ENCODE measurements at places on chromosomes 6 and 20.

DNA sequence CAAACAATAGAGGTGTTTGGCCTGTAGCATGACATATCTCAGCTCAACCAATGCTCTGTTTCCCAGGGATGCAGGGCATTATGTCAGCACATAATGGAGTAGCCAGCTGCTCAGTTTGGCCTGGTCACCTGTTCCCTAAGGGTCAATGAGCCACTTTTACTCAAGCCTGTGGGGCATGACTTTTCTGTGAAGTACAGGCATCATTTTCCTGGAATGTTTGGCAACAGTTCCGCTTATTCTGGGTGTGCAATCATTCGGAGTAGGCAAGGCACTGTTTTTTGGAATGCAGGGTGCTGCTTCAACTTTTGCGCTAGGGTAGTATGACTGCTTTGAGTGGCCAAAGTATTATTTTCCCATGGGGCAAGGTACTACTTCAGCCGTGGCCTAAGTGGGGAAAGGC is 665.4 kb downstream of the EPHA7 start:
- DNase-seq = no peak

GRCh38 chr6:44059359-44060346 is 67.6 kb downstream of the MRPL14 start:
- peak; percentile 63 for DNase-seq

- no peak for DNase-seq
Observed at GRCh38 chr6:7784706-7785105, 58.8 kb downstream of the BMP6 start.

GRCh38 chr6:13794184-13794583 is 20.2 kb downstream of the MCUR1 start:
- no peak for DNase-seq

- DNase-seq = no peak
Observed at GRCh38 chr6:117381749-117382148, 44.0 kb downstream of the ROS1 start.

- peak; percentile 40 for DNase-seq
Observed at GRCh38 chr6:25921525-25922203, 8.8 kb downstream of the SLC17A2 start.

- DNase-seq = peak; percentile 33
Observed at GRCh38 chr20:20549704-20550103, 162.7 kb downstream of the RALGAPA2 start.

DNA sequence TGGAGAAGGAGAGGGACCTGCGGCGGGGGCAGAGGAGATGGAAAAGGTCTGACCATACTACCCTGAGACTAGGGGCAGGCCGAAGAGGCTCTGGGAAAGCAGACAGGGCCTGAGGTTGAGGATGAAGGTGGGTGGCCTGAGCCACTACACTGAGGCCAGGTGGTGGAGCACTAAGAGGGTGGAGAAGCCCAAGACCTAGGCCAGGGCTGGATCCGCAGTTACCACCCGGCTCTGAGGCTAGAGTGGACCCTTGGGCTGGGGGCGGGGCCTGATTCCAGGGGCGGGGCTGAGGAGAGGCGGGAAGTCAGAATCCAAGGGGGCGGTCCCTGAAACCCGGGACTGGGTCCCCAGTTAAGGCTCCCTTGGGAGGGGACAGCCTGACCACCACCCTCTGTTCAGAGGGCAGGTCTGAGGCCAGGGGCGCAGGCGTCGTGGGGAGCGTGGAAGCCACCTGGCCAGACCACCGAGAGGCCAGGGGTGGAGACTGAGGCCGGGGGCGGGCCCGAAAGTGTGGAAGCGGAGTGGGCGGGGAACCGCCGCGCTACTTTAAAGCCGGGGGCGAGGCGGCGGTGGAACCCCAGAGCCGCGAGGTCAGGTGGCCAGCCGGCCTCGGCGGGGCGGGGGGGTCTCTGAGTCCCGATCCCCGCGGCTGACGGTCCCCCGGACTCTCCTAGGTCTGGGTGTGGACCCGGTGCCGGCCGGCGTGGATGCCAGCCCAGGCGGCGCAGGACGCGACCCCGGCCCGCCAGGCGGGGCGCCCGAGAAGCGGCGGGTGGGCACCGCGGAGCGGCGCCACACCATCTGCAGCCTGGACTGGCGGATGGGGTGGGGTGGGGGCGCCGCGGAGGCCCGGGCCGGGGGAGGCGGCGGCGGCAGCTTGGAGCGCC is 8.3 kb downstream of the CCM2L start:
- peak; percentile 34 for DNase-seq

GRCh38 chr6:43095939-43096338 is 19.8 kb downstream of the PTK7 start:
- no peak for DNase-seq

- no peak for DNase-seq
Observed at GRCh38 chr20:22489626-22490286, 94.6 kb downstream of the FOXA2 start.

DNA sequence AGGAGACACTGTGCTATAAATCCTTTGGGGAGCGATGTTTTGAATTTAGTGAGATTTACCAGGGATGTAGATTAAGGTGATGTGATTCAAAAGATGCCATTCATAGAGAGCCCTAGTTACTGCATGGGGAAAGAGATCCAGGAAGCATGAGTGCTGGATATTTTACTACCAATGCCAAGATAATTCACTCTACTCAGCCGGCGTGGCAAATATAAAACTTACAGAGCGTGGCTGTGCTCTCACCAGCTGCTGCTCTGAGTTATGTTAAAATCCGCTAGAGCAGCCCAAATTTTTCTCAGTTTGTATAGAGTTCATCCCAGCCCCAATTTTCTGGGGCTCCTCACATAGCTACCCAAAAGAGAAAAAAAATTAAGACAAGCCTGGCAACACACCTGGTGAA is 48.6 kb downstream of the BFSP1 start:
- no peak for DNase-seq

DNA sequence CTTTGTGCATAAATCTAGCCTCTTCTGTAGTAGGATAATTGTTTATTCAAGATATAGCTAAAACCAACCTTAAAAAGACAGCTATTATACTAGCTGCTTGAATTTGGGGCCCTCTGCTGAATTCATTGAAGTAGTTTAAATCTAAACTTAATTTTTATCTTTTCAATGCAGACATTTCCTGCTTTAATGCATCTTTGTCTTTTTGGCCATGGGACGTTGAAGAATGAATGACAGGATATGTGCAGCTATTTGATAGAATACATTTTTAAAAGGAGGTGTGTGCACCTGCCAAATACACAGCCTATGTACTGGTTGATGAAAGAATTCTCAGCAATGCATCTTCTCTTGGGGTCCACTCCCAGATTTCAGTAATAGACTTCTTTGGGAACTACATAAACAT is 524.9 kb downstream of the PHF3 start:
- no peak for DNase-seq

- DNase-seq = no peak
Observed at GRCh38 chr20:33789109-33789857, 21.9 kb upstream of the CHMP4B start.

DNA sequence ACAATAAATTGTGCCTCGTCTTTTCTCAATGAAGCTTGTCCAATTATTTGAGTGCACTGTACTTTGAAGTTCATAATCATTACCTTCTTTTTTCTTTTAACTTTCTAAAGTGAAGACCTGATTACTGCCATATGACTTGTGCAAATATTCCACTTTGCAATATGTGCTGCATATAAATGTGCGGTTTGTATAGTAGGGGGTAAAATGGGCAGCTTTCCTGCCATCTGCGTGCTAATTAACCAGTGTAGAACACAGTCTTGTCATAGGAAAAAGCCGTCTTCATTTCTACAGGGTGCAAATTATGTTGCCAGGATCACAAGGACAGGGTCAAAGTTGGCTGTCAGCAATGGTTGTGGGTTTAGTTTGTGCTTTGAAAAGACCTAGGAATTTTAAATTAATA is 397.0 kb downstream of the NKAIN2 start:
- DNase-seq = no peak

DNA sequence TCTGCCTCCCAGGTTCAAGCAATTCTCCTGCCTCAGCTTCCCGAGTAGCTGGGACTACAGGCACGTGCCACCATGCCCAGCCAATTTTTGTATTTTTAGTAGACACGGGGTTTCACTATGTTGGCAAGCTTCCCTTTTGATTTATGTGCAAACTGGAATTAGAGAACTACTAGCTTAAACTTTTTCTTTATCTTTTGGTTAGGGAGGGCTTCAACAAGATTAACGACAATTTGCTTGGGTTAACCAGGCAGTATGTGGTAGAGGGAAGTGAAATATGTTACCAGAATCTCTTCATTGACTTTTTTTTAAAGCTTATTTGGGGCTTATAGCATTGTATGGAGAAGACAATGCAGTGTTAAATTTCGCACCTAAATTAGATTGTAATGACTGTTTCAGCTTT is 9.0 kb downstream of the MYO6 start:
- no peak for DNase-seq

DNA sequence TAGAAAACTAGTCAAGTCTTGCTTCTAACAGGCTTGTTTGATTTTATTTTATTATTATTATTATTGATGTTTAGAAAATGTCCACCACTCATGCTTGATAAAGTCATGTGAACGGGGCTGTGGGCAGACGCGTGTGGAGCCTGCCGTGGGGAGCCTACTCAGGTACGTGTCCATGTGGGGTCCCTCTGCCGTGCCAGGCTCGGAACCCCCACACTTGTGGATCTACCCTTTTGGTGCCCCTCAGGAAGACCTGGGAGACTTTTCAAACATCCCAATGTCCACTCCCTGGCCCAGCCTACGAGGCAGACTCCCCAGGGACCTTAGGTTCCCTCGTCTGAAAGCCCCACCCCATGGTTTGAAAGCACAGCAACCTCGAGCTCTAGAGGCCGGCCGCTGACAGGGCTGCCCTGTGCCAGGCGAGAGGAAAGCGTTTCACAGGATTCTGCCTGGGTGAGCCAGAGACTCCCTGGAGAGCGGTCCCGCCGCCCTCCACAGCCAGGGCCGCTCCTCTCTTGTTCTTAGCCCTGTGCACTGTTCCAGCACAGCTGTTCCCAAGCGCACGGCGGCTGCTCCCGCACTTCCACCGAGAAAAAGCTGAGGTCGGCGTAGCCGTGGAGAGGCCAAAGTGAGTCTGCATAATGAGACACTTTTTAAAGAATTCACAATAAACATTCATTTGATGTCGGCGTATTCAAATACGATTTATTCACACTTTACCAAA is 249.7 kb downstream of the TTLL2 start:
- no peak for DNase-seq

DNA sequence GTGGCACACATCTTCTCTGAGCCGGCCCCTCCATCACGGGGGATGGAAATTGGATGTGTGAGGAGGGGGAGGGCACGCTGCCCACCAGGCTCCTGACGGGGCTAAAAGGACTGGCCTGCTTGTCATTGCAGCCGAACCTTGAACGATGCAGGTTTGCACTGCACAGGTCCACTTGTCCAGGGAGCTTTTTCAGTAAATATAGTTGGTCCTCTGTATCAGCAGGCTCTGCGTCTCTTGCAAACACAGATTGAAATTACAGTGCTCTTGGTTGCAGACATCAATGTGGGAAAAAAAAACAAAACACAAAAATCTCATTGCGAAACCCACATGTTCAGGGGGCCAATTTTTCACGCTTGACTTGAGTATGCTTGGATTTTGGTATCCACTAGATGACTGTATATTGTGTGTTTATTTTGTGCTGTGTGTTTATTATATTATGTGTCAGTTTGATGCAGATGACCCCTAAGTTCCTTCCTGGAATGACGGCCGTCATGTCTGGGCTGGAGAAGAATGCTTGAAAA is 29.2 kb downstream of the ERMARD start:
- DNase-seq = no peak

GRCh38 chr6:27669624-27670301 is 196.9 kb upstream of the ZNF184 start:
- no peak for DNase-seq

GRCh38 chr20:20772497-20773085 is 60.1 kb upstream of the RALGAPA2 start:
- DNase-seq = no peak

- no peak for DNase-seq
Observed at GRCh38 chr6:134147034-134147533, 94.7 kb upstream of the SLC2A12 start.

DNA sequence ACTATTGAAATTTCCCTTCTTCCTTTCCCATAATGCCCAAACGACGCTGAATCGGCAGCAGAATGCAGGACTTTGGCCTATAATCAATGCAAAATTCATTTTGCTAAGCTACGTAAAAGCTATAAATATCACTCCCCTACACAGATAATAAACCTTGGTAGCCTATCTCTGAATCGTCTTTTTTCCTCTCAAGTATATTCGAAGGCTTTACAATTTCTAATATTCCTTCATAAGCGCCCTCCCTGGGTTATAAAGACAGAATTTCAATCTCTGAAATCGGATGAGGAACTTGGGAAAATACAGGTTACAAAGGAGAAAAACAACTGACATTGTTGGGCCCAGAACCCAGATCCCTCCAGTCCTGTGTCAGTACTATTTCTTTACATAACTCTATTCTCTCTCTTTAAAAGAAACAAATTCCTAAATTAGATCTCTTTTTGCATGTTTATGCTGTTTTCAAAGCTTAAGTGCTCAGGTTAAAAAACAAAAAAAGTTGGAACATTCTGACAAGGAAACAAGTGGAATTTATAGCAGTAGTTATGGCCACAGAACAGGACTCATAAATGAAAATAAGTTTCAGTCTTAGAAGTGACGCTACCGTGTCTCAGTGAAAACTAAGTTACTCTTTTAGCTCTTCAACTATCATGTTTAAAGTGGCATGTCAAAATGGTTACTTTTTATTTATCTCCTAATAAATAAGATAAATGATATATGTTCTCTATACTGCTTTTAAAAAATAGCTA is 84.5 kb downstream of the SESN1 start:
- no peak for DNase-seq

- no peak for DNase-seq
Observed at GRCh38 chr6:160315310-160315709, 32.9 kb upstream of the SLC22A3 start.

DNA sequence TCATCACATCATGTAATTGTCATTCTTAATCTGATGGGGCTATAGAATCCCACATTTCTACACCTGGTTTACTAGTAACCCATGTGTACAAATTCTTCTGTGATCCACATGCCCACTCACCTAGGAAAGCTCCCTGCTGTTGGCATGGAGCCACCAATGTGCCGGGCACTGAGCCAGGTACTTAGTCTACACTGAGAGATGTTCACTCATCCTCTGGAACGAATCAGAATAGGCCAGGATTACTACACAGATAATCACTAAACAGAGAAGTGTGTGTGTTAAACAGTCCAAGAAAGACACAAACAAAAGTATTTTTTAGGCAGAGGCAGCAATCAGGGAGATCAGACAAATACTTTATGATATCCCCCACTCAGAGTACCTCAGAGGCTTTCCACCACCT is 193.2 kb upstream of the VGLL2 start:
- no peak for DNase-seq

DNA sequence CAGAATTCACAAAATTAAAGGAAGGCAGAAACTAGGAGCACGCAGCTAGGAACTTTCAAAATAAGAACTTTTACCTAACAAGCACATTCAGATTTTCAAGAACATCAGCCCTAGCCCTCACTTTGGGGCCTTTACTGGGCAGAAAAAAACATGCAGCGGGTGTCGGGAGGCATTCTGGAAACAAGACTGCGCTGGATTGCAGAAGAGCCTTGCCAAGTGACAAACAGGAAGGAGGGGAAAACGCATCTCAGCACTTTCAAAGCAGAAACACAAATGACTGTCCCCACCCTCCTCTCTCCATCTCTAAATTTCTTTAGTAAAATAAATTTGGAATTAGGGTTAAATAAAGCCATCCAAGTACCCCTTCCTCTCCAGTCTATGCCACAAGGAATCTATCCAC is 74.6 kb upstream of the RREB1 start:
- DNase-seq = no peak

- peak; percentile 11 for DNase-seq
Observed at GRCh38 chr6:111154981-111155380, 67.7 kb downstream of the SLC16A10 start.

Measured in inflammatory macrophage treated with lipopolysaccharide for 4 hours (primary cell).